HAP-1 (cell line): ENCODE measurements at places on chromosomes 1 and 21.
A peak's percentile ranks its signal among the peaks of the same experiment; 100 is the strongest.

GRCh38 chr1:243621973-243622372, 228.1 kb downstream of the AKT3 start:
- no peak for DNase-seq

GRCh38 chr1:99675292-99675691, 29.4 kb downstream of the PALMD start:
- DNase-seq, result no peak

GRCh38 chr21:29219165-29219770, 79.5 kb upstream of the BACH1 start:
- DNase-seq, result no peak

GRCh38 chr21:43280949-43281633, 112.3 kb downstream of the CRYAA start:
- no peak for DNase-seq

DNA sequence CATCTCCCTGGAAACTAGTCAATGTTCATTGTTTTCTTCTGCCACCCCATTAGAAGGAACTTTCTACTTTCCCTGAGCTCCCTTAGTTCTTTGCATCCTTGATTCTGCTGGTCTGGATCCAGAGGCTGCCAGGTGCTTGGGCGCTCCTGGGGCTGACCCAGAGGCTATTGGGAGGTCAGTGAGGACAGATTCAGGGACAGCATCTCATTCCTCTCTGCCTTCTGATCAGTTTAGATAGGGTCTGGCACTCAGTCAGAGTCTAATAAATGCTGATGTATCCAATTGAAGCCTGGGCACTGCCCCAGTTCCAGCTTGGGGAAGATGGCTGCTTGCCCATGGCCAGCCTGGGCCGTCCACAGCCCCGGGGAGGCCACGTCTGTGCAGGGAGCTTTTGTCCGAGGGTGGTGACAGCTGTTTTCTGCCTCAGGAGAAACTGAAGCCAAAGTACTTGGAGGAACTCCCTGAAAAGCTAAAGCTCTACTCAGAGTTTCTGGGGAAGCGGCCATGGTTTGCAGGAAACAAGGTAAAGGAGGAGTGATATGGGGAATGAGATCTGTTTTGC, 2.3 kb downstream of the GSTM1 start:
- no peak for DNase-seq

DNA sequence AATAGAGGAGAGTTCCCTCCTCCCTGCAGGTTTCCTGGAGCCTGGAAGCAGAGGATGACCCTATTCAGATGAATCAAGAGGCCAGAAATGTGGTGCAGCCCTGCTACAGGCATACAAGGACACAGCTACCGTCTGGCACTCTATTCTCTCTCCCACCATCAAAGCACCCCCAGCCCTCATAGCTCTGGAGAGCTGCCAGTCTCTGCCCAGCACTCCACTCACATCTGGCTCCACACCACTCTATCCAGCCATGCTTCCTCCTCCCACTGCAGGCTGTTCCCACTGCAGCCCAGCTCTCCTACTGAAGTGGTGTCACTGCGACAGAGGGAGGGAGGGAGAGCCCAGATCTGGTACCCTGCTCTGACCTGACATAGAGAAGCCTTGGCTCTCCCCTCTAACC, 18.4 kb downstream of the SYT2 start:
- no peak for DNase-seq

- DNase-seq, result peak; percentile 67
These were observed 749 bp downstream of the AKIRIN1 start for GRCh38 chr1:38991638-38992411.

- no peak for DNase-seq
These were observed 3.4 kb downstream of the BLZF1 start for GRCh38 chr1:169371404-169371803.

DNA sequence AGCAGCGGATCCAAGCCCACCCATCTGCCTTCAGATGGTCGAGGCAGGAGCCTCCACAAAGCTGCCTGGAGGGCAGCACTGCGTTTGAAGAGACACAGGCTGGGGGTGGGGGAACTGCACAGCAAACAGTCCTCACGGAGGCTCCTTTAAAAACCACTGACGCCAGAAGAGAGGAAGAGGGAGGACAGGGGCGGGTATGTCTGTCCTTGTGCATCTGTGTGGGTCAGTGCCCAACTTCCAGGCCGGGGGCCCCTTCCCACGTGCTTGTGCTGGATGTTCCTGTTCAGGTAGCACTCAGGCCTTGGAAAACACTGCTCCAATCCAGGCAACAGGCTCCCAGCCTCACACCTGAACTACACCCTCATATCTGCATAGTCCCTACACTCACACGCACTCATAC, 7.7 kb downstream of the AHDC1 start:
- no peak for DNase-seq

DNA sequence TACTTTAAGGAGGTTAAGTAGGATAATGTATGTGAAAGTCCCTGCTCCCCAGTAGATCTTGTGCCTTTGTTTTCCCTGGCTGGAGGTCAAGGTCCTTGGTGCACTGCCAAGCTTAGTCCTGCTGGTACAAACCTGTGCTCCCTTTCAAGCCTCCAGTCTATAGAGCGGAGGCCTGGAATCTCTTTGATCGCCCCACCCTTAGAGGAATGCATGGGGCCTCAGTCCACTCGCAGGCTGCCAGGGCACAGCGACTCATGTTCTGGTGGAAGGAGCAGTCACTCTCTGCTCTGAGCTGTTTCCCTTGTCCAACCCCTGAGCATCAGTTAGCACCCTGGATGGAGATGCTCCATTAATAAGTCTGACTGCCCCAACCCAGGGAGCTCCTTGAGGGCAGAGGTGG, 121.8 kb downstream of the HMGB4 start:
- no peak for DNase-seq

DNA sequence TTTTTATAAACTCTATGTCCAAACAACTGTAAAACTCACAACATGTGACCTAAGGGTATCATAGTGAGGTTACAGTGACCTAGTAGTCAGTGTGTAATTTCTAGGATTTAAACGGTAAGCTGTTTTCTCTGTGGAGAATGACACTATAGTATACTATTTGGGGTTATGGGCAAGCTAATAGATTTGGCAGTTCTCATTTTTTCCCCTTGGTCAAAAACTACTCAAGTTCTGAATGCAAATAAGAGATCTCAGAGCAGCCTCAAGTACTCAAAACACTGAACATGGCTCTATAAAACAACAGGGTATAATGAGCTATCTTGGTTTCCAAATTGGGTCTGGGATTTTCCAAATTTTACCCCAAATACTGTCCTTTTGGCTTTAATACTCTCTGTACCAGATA, 88.5 kb upstream of the HMCN1 start:
- no peak for DNase-seq

- DNase-seq, result no peak
These were observed 13.9 kb upstream of the CD53 start for GRCh38 chr1:110859062-110859461.

DNA sequence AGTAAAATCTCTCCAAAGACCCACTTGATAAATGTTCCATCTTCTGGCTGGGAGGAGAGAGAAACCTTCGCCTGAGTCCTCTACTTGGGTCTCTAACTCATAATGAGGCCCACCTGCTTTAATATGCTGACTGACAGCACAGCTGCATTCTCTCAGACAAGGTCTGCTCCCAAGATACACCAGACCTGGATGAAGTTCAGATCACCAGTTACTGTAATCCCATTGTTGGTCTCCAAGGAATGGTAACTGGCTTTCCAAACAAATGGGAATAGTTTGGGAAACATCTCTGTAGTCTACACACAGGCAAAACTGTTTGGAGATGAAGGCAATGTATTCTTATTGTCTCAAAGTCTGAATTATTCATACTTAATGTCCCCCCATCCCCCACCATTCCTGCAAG, 27.9 kb upstream of the COL24A1 start:
- DNase-seq, result no peak

GRCh38 chr1:242787968-242788367, 263.5 kb upstream of the PLD5 start:
- DNase-seq, result no peak

DNA sequence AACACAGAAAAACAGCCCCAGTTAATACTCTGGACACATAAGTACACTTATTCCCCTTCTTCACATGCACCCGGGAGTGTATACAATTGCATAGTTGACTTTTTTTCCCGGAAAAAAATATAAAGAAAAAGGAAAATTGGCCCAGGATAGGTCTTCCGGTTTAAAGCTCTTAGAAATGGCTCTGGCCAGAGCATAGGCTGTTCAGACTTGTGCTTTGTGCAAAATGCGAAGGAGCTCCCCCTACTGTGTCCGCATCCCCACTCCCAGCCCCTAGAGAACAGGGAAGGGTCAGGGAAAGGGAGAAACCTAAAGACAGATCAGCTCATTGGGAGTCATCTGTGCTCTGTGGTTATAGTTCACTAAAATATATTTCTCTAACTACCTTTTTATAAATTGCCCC, 5.5 kb upstream of the MTMR11 start:
- DNase-seq, result peak; percentile 56

- no peak for DNase-seq
These were observed 36.9 kb downstream of the WDR64 start for GRCh38 chr1:241688940-241689368.

- DNase-seq, result no peak
These were observed 268.8 kb downstream of the KCTD3 start for GRCh38 chr1:215835951-215836350.

GRCh38 chr1:232880354-232880753, 70.1 kb upstream of the NTPCR start:
- peak; percentile 64 for DNase-seq

- no peak for DNase-seq
These were observed 138.0 kb downstream of the IGSF21 start for GRCh38 chr1:18245647-18246046.

GRCh38 chr1:193549081-193549480, 362.7 kb upstream of the B3GALT2 start:
- no peak for DNase-seq

GRCh38 chr1:15916916-15917315, 59.0 kb downstream of the ZBTB17 start:
- DNase-seq, result no peak

- no peak for DNase-seq
These were observed 4.4 kb downstream of the ST3GAL3 start for GRCh38 chr1:43711524-43712386.

- DNase-seq, result no peak
These were observed 143.5 kb upstream of the USH2A start for GRCh38 chr1:216566641-216567205.

DNA sequence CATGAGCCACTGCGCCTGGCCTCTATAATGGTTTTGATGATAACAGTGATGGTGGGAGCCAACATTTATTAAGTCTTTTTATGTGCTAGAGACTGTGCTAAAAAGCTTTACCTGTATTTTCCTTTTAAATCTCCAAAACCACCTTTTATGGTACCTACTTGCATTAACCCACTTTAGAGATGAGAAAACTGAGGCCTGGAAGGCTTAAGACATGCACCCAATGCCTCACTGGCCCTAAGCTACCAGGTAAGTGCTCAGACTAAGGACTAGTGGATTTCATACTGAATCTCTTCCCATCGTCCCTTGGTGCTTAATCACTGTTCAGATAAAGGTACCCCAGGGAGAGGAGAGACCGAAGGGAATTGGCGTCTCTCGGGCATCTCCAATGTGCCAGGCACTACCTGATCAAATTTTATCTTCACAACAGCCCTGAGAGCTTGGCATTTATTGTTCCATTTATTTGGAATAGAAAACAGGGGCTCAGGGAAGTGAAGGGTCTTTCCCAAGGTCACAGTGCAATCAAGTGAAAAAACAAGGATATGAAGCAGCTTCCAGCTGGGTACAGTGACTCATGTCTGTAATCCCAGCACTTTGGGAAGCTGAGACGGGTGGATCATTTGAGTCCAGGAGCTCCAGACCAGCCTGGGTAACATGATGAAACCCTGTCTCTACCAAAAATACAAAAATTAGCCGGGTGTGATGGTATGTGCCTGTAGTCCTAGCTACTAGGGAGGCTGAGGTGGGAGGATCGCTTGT, 84.2 kb downstream of the LACTBL1 start:
- no peak for DNase-seq

- DNase-seq, result peak; percentile 55
These were observed 19.3 kb downstream of the F3 start for GRCh38 chr1:94522304-94522703.

DNA sequence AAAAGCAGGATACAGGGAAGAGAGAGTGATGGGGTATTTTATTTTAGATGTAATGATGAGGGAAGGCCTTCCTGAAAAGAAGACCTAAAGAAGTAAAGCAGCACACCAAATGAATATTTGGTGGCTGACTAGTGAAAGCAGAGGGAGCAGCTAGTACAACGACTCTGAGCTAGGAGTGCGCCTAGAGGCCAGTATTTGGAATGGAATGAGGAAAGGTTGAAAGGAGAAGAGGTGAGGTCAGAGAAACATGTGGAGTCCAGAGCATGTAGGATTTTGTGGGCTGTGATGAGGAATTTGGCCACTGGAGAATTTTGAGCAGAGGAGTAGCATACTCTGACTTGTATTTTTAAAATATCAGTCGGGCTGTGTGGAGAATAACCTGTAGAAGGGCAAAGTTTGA, 11.8 kb upstream of the RPL5 start:
- no peak for DNase-seq

GRCh38 chr1:3352299-3352951, 102.0 kb upstream of the ARHGEF16 start:
- peak; percentile 41 for DNase-seq

DNA sequence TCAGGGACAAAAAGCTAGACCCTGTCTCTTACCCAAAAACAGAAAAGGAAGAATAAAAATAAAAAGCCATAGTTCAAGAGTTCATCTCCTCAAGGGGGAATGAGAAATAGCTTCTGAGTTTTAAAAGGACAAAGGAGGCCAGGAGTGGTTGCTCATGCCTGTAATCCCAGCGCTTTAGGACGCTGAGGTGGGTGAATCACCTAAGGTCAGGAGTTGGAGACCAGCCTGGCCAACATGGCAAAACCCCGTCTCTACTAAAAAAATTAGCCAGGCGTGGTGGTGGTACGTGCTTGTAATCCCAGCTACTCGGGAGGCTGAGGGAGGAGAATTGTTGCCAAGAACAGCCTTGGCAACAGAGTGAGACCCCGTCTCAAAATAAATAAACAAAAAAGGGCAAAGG, 38.6 kb upstream of the CPLANE2 start:
- no peak for DNase-seq

- DNase-seq, result peak; percentile 68
These were observed 485.3 kb upstream of the PTBP2 start for GRCh38 chr1:96236156-96236739.

GRCh38 chr1:23980728-23981070, 572 bp upstream of the SRSF10 start:
- DNase-seq, result peak; percentile 75

- no peak for DNase-seq
These were observed 124.4 kb upstream of the GORAB start for GRCh38 chr1:170407581-170407980.

DNA sequence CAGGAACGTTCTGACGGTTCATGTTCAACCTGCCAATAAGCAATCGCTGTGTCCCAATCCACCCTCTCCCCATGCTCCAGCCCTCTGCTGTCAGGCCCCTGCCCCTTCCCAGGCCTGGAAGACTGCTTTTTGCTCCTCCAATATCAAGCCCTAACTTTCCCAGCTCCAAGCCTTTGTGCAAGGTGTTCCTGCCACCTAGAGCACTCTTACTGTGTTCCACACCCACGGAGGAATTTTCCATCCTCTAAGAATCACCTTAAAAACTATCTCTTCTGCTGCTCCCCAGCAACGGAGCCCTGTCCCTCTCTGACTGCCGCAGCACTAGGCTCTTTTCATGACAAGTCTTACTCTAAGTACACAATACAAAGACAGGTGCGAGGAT, 657.9 kb downstream of the AJAP1 start:
- DNase-seq, result no peak
